Hematopoietic multipotent progenitor cell treated with erythropoietin and hydrocortisone succinate and interleukin-3 and kit ligand, for 8 days (in vitro differentiated cells): ENCODE measurements at places on chromosomes 1 and 21.

DNA sequence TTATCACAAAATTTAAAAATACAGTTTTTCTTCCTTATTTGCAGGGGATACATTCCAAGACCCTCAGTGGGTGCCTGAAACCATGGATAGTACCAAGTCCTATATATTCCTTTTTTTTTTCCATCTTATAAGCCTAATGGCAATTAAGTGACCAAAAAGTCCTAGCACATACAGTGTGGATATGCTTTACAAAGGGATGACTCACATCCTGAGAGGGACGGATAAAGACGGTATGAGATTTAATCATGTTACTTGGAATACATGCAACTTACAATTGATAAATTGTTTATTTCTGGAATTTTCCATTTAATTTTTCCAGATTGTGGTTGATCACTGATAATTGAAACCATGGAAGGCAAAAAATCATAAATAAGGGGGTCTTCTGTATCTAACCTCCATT, 181.2 kb upstream of the BRINP3 start:
- DNase-seq, result no peak

DNA sequence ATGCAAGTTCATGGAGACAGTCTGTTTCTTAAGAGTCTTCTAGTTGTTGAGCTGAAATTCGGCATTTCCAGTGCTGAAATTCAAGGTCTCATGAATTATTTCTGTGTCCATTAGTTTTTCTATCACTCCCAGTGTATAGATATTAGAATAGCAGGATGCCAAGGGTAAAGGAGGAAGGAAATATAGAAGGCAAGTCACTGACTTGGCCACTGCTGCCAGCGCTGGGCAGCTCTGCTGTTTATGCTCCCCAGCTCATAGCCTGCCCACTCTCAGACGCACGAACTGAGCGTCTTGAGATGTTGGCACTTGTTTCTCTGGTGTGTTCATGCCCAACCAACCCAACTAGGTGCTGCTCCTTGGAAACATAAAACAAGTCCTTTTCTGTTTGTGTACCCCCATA, 110.1 kb downstream of the SLC45A1 start:
- peak; percentile 44 for DNase-seq

- no peak for DNase-seq
Measured at GRCh38 chr1:65948609-65949229, 156.0 kb downstream of the PDE4B start.

- DNase-seq, result no peak
Measured at GRCh38 chr1:107225706-107226105, 84.9 kb downstream of the NTNG1 start.
